Stimulated activated CD8-positive, alpha-beta memory T cell treated with anti-CD3 and anti-CD28 coated beads, Interleukin-4, amount 100 ng/mL, for 4 hours (primary cell): ENCODE measurements at places on chromosomes 5 and 9.

DNA sequence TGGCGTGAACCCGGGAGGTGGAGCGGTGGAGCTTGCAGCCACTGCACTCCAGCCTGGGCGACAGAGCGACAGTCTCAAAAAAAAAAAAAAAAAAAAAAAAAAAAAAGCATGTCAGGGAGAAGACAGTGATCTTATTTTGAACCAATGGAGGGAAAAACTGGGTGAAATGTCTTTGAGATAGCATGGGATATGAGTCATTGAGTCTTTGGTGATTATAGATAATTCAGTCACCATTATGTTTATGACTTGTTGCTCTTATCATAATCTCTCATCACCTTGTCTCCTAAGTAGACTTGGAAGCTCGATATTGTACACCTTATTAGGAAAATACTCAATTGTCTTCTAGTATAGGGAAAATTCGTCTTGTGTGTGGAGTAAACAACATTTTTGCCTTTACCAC, 55.1 kb upstream of the KDM4C start:
- DNase-seq: no peak

- DNase-seq: no peak
These were observed 954.5 kb downstream of the DTWD2 start for GRCh38 chr5:118033686-118034338.

DNA sequence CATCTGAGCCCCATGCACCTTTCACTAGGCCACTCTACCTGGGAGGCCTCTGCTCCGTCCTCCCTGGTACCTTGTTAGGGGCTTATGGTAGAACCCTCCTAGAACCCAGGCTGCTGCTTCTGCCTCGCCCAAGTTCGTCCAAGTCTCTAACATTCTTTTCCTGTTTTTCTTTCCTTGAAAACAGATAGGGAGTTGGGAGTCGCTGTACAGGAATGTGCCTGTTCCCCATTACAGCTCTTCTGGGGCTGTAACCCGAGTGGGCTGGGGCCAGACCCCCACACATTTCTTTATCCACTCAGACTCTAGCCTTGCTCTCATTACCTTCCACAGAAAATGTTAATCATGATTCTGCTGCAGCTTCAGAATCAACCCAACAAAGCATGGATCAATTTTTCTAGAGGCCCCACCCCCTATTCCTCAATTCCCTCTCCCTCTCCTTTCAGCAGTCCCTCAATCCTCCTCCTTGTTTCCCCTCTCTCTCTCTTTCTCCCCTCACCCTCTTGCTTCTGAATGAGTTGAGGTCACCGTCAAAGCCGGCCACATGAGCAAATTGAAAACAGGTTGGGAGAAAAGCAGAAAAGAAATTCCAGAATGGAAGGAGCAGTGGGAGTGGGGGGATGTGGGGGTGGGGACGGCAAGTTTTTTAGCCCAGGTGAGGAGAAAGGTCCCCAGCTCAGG, 193.8 kb upstream of the TRIM32 start:
- DNase-seq: no peak

GRCh38 chr5:63916786-63917185, 45.5 kb downstream of the HTR1A start:
- no peak for DNase-seq
